ENCODE measurements at places on chromosomes 16 and 17.

GRCh38 chr16:64657316-64658011 is 464.4 kb downstream of the CDH11 start:
- no peak for DNase-seq

DNA sequence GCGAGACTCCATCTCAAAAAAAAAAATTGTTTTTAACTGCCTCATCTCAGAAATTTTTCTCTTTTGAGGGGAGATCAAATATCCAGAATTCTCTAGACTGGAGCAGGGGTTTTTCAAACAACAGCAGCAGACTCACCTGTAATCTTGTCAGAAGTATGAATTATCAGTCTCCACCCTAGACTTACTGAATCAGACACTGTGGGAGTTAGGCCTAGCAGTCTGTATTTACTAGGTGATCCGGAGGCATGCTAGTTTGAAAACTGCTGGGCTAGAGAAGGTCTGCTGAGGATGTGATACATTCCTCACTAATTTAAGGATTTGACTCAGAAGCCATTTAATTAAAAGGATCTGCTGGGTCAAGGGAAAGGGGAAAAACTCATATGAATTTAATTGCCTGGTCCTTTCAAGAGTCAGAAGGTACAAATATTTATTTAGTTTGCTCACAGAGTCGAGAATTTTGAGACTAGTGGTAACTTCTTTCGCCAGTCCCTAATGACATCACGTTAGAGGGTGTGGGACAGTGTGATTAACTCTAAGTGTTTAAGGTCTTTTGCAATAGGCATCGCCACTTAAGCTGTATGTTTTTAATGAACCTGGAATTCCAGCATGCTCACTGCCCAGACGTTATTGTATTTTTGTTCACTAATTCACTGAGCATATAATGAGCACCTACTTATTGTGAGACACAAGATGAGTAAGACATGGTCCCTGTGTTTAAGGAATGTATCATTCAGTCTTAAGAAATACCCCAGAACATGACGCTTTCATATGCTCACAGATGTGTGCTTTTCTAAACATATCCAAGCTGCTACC is 14.2 kb downstream of the ATP6V0A1 start:
- peak; percentile 73 for DNase-seq

DNA sequence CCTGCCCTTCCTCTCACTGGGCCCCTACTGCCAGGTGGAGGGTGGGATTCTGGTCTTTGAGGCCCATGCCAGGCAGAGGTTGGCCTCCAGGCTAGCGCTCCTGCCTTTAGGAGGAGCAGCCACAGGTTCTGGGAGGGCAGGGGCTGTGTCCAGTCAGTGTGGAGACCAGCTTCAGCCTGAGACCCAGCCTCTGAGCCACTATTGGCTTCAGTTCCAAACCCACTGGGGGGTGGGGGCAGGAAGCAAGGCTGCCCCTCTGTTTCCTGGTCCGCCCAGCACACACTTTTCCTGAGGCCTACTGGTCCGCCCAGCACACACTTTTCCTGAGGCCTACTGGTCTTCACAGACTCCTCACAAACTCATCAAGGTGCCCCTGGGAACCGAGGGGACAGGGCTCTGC is 16.4 kb downstream of the SLC5A10 start:
- no peak for DNase-seq

- no peak for DNase-seq
Observed at GRCh38 chr16:50610331-50611262, 62.4 kb downstream of the NKD1 start.

- no peak for DNase-seq
Observed at GRCh38 chr17:37720989-37721388, 23.9 kb downstream of the HNF1B start.

DNA sequence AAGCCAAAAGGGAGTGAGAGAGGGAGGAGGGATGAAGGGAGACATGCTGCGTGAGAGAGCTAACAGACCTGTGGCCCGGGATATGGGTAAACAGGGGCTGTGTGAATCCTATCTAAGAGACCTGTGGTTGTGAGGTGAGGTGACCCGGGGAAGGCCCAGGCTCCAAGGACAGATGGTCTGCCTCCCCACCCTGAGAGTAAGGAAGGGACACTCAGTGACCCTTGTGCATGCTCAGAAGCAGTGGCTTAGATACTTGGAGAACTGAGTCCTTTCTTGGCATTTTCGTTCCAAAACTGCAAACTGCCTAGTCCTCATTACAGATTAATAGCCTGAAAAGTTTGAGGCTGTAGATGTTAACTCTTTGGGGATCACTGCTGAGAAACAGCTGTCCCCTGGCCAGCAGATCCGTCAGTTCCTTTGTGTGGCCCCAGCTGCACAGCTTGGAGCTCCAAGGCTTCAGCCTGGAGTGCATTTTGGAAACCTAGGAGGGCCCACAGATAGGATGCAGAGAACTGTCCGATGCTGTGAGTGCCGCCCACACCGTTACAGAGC is 121.6 kb downstream of the SMG6 start:
- DNase-seq, result no peak

DNA sequence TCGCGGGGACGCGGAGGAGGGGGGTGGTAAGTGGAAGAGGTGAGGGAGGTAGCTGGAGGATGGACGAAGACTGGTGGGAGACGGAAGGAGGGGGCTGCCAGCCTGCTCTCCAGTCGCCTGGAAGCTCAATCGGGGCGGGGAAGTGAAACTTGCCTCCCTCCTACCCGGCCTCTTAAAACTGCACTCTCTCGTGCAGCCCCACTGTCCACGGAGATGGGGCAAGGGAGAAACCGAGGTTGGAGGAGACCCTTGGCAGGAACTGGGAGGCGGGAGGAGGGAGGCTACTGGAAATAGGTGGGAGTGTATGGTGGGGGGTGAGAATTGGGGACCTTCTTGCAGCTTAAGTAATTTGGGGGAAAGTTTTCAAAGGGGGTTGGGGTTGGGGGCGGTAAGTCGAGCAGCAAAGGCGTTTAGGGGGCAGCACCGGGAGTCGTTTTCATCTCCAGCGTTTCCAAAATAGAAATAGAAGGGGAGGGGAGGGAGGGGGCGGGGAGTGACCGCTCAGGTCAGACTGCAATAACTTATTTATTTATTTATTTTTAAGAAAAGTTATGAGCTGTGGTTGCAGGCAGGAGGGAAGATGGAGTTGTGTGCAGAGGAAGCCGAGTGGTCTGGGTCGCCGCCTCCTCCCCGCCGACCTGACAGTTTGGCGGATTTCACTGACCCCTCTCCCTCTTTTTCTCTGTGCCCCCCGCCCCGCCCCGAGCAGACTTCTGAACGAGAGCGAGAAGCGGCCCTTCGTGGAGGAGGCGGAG is 1.4 kb downstream of the SOX9 start:
- no peak for DNase-seq

DNA sequence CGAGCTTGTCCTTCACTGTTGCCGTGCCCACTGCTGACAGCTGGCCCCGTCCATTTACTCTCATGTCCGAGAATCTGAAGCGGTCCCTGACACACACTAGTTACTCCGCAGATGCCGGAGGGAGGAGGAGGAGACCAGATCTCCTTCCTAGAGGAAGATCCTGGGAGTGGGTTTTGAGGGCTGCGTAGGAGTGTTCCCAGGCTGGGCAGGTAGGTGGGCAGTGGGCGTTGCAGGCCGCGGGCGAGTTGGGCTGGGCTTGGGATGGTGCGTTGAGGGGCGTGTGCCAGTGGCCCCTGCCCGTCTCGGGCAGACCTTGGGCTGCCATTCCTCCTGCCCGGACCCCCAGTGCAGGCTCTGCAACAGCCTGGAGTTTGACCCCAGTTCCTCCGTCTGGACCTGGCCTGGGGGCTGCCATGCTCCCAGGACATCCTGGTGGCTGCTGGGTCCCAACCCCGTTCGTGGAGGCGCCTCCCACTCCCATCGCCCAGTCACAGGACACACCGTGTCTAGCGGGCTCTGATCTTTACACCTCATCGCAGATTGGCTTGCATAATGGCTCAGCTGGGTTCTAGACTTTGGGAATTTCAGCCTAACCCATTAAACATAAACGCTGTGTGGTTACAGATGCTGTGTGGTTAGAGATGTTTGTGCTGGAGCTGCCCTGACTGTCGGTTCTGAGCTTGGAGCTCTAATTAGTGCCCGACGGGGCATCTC is 22.8 kb downstream of the CACNA1H start:
- no peak for DNase-seq

DNA sequence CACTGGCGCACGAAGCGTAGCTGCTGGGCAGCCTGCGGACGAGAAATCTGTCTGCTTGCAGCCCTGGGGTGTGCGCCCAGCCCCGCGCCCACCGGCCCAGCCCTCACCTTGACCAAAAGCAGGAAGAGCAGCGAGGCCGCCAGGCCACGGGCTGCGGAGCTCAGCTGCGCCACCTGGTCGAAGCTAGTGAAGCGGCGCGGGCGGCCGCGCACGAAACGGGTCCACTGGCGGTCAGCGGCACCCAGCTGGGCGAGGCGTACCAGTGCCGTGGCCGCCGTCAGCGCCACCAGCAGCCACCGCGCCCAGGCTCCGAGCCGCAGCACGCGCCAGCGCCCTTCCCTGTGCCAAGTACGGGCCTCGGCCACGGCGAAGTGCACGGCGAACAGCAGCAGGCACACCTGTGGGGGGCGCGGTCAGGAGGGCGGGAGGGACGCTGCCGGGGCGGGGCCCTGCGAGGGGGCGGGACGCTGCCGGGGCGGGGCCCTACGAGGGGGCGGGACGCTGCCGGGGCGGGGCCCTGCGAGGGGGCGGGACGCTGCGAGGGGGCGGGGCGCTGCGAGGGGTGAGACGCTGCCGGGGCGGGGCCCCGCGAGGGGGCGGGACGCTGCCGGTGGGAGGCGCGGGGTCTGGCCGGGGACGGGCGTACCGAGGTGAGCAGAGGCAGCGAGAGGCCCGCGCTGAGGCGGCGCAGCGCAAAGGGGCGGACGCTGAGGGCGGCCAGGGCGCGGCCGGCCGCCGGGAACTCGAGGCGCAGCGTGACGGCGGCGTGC is 43.2 kb downstream of the TSC2 start:
- DNase-seq, result no peak

DNA sequence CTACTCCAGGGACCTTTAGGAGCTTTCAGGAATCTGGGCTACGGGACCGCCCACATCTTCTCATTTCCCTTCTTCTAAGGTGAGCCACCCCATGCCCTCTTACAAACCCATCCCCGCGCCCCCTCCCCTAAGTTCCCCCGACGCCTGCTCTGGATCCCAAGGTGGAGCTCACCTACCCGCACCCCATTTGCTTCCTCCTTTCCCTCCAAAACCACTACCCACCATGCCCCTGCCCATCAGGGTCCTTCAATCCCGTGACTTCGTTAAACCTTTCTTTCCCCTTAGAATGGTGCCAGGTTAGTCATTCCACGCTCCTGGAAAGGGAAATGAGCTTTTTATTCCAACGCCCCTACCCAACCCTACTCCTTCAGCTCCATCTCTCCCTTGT is 326 bp upstream of the MTMR4 start:
- no peak for DNase-seq

DNA sequence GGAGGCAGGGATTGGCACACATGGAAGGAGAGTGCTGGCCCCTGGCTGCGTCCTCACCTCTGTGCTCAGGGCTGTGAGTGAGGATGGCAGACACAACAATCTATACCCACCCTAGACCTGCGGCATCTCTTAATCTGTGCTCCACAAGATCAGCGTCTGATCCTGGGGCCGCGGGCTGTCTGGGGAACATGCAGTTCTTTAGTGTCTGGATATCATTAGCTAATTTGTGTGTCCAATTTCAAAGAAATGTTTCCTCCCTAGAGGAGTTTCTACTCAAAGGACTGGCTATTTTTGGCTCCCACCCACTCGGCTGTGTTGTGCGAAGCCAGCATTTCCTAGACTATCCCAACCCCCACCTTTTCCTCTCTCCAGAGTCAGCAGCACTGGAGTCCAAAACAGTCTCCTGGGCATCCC is 93.8 kb downstream of the GRIN2A start:
- DNase-seq, result no peak

DNA sequence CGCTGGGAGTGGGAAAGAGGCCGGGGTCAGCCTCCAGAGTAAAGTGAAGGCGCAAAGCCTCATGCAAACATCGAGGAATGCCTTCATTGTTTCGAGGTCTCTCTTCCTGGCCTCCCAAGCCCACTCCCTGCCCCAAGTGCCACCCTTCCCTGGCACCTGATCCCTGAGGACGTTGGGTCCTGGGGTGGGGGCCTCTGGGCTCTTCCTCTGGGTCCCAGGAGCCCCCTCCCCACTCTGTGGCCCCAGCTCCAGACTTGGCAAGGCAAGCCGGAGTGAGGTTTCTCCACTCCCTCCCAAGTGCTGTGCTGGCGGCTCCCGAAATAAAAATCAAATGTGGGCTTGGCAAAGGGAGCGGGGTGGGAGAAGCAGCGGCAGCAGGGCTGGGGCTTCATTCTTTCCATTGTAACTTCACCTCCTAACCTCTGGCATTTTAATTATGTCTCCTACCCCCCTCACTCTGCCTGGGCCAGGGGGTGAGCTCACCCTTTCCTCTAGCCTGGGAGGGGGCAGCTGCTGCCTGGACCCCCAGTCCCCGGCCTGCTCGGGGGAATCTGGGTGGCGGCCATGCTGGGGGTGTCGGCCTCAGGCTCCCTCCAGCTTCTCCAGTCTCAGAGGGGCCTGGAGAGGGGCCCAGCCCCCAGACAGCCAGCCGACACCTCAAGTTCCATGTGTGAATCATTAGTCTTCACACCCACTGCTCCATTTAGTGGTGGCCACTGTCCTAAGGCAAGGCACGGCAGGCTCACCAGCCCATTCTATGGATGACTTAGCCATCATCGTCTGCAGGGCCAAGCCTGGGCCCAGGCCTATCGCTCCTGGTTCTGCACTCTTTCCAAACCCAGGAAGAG is 14.6 kb upstream of the TMEM92 start:
- no peak for DNase-seq

DNA sequence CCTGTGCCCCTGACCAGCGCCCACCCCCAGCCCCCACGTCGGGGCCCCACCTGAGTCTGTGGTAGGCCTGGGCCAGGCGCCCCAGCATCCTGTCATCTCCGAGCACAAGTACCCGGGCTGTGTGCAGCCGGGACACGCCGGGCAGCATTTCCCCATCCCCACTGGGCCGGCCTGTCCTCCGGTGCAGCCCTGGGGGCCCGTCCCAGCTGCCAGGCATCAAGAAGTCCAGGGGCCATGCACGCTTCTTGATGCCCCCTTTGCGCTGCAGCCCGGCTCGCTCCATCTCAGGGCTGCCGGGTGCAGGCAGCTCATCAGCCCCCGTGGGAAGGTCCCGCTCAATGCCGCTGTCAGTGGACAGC is 29.3 kb upstream of the MFSD6L start:
- no peak for DNase-seq

DNA sequence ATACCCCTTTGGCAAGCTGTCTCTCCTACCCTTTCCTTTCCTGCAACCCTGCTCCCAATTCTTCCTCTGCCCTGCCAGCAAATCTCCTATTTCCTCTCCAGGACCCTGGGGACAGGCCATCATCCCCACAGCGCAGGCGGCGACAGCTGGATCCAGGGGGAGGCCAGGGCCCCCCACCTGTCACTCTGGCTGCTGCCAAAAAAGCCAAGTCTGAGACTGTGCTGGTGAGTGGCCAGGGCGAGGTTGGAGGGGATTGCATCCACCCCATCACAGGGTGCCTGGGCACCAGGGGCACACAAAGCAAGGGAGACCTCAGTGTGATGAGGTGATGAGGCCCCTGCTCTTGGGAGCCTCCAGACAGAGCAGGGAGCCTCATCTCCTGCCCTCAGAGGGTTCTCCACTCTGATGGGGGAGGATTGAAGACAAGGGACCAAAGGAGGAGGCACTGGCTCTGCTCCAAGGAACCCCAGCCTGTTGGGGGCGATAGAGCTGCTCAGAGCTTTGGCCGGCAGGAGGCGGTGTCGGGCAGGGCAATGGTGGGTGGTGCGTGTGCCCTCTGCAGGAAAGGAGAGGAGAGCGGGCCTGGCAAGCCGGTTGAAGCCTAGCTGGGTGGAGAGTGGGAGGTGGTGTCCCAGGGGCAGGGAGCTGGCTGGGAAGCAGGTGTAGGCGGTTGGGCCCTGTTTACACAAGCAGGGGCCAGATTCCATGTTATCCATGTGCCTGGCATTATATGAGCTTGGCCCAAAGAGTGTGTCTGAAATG is 15.6 kb upstream of the PDK2 start:
- DNase-seq, result no peak

- DNase-seq, result no peak
Observed at GRCh38 chr16:53844804-53845203, 140.8 kb downstream of the FTO start.
